Ammon's horn (tissue), 1 donor: ENCODE measurements at places on chromosomes 7 and 10.

DNA sequence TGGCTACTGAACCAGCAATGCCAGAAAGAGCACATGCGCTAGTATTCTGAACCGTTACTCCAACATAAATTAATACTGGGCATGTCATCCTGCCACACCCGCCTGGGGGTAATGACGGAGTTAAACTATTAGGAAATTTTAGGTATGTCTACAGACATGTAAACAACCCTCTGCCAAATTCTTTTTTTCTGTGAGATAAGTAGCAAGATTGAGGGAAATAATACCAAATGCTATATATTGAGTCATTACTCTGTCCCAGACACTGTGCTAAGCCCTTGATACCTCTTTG lies 7.4 kb downstream of the LSMEM1 start:
- no peak for DNase-seq

DNA sequence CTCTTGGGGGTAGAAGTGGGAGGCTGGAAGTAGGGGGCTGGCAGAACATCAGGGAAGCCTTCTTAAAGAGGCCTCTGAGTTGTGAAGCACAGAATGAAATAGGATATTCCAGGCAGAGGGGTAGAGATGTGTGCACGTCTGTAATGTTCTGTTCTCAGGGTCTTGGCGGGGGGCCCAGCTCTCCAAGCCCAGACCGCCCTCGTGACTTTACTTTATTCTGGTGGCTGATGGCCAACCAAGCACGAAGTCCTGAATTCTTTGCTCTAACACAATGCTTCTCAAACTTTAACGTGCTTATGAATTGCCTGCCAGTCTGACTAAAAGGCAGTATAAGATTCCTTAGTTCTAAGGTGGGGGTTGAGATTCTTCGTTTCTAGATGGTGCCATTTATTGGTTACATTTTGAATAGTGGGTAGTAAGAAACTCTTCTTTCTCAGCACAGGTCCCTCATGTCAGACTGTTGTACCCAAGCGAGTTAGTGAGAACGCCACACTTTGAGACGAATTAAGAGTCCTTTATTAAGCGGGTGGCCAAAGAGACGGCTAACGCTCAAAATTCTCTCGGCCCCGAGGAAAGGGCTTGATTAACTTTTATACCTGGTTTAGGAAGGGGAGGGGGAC lies 8.2 kb downstream of the PRXL2A start:
- peak; percentile 61 for DNase-seq

- DNase-seq: no peak
Measured at GRCh38 chr7:96397936-96398598, 76.2 kb upstream of the SLC25A13 start.

DNA sequence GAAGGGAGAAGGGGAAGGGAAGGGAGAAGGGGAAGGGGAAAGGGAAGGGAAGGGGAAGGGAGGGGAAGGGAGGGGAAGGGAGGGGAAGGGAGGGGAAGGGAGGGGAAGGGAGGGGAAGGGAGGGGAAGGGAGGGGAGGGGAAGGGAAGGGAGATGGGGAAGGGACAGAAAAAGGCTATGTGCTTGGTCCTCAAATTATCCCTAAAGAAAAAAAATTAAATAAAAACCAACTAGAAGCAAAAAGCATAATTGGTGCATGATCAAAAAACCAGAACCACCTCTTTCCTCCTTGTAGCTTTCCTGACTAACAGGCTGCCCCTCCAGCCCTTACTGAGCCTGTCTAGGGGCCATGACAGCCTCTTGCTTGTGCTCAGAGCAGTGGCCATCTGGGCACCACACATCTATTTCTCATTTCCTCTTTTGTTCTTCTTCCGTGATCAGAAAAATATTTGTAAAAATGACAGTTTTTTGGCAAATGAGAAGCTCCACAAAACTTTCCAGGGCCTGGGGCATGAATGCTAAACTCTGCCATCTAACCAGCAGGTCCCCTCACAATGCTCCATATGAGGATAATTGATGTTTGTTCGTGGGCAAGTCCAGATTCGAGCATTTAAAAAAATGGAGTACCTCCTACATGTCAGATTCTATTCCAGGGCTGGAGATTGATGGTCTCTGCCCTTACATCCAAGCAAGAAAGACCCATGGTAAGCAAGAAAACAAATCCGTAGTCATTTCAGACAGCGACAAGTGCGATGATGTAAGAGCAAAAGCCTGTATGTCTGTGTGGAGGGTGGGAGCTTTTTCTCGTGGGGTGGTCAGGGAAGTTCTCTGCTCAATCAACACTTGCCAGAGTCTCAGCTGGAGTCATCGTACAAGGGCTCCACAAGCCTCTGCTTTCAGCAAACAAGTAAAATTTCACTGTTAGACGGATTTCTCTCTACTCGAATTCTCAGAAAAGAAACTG lies 320.9 kb downstream of the WDR11 start:
- DNase-seq: no peak

GRCh38 chr10:109994711-109995577 lies 12.8 kb upstream of the ADD3 start:
- no peak for DNase-seq

GRCh38 chr7:94352887-94353286 lies 41.8 kb upstream of the COL1A2 start:
- no peak for DNase-seq

- DNase-seq: no peak
Measured at GRCh38 chr10:1567742-1568495, 169.4 kb downstream of the ADARB2 start.

DNA sequence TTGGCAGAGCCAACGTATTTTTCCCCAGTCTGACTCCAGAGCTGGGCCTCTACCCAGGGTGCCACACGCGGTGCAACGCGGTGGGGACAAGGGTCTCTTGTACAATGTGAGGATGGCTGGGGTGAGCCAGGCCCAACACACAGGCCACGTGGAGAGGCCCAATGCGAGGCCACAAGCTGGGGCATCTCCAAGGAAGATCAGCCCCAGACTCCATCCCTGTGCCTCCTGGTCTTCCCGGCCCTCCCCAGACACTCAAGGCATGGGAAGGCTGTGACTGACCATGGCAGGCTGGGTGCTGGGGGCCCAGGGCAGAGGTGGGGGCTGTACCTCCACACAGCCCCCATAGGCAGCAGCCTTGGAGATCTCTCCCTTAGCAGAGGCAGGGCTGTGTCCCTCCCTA lies 135.3 kb upstream of the FAM20C start:
- DNase-seq: no peak
